ENCODE measurements at places on chromosomes 16 and 17.

GRCh38 chr17:6708357-6708961 lies 4.7 kb downstream of the SLC13A5 start:
- DNase-seq = no peak

- DNase-seq = no peak
These were observed 997 bp upstream of the CDH11 start for GRCh38 chr16:65122724-65123395.

- no peak for DNase-seq
These were observed 30.1 kb downstream of the UBE2O start for GRCh38 chr17:76422860-76423259.

DNA sequence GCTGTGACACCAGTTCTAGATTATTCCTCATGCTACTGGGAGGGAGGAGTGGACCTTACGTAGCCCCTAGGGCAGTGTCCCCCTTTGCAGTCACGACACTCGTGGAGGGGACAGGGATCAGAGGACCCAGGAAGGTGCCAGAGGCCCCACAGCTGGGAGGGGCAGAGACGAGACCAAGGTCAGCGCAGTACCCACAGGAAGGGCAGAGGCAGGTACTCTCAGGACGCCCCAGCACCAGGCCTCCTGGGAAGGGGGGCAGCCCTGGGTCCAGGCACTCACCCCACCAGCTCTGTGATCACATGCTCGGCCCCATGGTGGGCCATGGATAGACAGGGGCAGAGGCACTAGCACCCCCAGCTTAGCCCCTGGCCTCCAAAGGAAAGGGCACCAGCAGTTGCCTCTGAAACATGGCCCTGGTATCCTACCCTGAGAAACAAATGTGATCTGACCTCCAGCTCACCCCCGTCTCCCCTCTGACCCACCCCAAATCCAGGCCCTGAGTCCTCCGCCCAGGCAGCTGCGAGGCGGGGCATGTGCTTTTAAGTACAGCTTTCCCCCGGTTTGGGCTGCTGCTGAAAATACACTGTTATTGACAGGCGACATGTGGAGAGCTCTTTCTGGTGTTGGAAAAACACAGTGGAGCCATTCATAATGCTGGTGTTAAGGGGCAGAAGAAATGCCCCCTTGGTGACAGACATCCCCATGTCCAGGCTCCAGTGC lies 361.9 kb downstream of the C16orf95 start:
- no peak for DNase-seq

GRCh38 chr17:78041386-78042179 lies 83.1 kb downstream of the TNRC6C start:
- DNase-seq = no peak

DNA sequence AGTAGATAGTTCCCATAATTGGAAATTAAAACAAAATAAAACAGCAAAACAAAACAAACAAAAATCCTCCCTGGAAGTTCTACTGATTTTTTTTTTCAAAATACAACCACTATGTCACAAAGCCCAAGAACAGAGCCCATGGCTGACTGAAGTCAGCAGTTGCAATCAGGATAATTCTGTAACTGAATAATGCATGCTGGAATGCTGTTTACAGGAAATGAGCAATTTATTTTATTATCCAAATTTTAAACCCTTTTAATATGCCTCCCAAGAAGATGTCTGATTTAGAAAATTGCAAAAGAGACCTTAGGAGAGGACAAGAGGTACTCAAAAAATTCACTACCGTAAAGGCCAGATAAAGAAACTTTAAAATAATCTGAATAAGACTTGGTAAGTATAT lies 578.2 kb downstream of the TOX3 start:
- DNase-seq = no peak

GRCh38 chr17:65018610-65019316 lies 37.8 kb downstream of the GNA13 start:
- no peak for DNase-seq

DNA sequence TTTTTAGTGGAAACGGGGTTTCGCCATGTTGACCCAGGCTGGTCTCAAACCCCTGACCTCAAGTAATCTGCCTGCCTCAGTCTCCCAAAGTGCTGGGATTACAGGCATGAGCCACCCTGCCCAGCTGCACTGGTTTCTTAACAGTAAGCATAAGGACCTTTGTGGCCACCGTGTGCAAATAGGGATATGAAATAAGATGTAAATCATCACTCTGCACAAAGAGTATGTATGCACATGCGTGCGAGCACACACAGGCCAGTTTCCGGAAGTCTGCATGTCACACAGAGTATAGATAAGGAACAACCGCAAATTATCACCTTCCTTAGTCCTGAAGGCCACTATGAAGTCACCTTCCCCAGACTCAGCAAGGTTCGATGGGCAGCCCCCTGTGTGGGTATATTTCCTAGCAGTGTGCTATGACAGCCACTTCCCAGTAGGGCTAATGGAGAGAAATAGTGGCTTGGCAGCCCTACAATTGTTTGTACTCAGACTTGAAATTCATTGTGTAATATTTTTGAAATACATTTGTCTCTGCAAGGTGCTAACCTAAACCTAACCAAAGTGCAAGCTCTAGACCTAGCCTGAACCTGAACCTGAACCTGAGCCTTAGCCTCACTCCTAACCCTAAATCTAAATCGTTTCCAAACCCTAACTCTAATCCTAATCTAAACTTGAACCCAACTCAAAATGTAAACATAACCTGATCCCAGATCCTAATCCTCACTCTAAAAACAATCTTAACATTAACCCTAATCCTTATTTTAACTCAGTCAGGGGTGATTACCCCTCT lies 48.4 kb upstream of the SKAP1 start:
- no peak for DNase-seq

GRCh38 chr17:13475574-13476223 lies 126.0 kb downstream of the HS3ST3A1 start:
- DNase-seq = no peak

GRCh38 chr16:82136956-82137821 lies 32.8 kb downstream of the MPHOSPH6 start:
- DNase-seq = no peak

DNA sequence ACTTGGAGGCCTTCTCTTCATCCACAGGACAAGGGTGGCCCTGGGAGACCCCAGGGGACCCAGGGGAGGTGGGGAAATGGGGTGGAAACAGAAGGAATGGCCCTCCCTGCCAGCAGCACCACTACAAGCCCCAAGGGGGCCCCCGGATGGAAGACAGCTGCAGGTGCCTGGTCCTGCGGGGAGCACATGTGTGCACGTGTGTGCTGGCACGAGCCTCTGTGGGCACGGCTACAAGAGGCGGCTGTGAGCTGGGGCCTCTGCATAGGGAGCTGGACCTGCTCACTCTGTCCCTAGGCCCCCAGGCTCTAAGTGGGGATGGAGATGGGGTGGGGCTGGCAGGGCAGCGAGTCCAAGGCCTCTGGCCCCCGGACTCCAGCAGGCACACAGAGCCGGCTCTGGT lies 13.2 kb upstream of the AATK start:
- no peak for DNase-seq

- DNase-seq = no peak
These were observed 36.3 kb downstream of the MYO18A start for GRCh38 chr17:29143894-29144293.

DNA sequence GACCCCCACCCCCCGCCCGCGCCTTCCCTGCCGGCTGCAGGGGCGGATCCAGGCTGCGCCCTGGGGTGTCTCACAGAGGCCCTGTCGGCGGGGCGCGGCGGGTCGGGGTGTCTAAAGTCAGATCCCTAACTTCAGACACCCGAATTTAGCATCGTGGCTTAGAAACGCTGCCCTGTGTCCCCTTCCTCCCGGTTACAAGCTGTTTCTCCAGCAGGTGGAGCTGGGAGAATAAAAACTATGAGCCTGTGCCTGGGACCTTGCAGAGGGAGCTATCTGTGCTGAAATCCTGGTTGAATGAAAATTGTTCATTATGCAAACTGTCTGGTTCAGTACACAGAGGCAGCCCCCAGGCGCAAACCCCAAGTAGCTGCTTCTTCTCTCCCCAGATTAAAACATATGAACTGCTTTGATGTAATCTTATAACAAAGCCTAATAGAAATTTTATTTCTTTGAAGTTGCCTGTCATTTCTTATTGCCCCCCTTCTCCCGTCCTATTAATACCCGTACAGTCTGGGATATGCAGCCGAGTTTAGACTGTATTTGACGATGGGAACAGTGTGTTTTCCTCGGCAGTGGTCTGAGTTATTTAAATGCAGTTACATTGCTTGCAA lies 79.0 kb downstream of the RPA1 start:
- no peak for DNase-seq

GRCh38 chr17:77476006-77476405 lies 335.2 kb downstream of the SEC14L1 start:
- no peak for DNase-seq

GRCh38 chr17:71726341-71726740 lies 394.5 kb upstream of the SOX9 start:
- DNase-seq = no peak

DNA sequence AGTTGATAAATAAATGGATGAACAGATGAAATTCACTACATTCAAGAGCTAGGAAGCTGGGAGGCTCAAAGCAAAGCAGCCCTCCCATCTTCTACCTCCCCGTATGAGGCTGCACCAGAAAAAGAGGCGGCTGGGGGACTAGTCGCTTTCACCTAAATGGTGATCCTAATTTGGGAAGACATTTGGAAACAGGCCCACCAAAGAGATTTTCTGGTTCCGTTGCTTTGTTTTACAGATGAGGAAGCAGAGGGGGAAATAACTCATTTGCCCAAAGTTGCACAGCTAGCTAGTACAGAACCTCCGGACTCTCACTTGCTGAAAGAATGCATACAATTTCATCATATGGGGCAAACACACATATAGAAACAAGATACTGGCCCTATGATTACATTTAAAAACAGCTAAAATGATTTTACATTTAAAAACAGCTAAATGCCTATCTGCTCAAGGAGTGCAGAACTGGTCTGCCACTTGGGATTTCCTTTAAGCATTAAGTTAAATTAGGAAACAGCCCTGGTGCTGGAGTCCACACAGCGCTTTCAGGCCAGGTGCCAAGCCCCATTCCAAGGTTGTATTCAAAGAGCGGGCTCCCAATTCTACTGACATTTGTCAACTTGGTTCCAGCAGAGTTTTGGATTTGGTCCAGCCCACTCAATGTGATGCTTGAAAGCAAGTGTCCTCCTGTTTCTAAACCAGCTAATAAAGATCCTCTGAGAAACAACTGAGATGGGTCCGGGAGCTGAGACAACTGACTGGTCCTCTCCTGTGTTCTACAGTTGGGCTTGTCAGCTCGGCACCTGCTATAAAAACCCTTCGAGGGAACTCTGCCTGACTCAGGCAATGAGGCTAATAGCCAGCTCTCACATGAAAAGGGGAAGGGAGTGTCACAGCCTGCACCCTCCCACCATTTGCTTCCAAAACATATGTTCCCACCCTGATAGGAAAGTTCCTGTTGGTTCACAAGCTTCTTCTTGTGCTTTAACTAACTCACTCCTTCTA lies 11.7 kb downstream of the ERN1 start:
- no peak for DNase-seq

DNA sequence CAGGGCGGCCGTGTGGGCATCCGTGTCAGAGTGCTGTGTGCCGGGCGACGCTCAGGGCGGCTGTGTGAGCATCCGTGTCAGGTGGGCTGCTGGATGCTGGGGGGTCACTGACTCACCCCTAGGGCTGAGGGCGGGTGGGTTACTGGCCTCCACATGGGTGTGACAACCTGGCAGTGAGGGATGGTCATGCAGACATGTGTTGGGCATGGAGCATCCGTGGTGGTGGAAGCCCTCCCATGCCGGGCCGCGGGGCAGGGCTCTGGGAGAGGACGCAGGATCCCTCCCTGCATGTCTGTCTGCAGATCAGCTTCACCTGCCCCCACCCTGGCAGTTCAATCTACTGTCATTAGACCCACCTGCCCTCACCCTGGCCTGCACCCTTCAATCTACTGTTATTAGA lies 56.3 kb downstream of the METRNL start:
- no peak for DNase-seq

- DNase-seq = no peak
These were observed 16.0 kb downstream of the CREBBP start for GRCh38 chr16:3864562-3864961.

GRCh38 chr17:22435231-22435974 lies 743.1 kb downstream of the KCNJ18 start:
- no peak for DNase-seq

GRCh38 chr17:79295307-79295706 lies 220.7 kb downstream of the ENGASE start:
- DNase-seq = no peak

GRCh38 chr16:23691483-23692189 lies 12.9 kb downstream of the PLK1 start:
- DNase-seq = no peak

- no peak for DNase-seq
These were observed 324.1 kb upstream of the GOT2 start for GRCh38 chr16:59058250-59058649.

DNA sequence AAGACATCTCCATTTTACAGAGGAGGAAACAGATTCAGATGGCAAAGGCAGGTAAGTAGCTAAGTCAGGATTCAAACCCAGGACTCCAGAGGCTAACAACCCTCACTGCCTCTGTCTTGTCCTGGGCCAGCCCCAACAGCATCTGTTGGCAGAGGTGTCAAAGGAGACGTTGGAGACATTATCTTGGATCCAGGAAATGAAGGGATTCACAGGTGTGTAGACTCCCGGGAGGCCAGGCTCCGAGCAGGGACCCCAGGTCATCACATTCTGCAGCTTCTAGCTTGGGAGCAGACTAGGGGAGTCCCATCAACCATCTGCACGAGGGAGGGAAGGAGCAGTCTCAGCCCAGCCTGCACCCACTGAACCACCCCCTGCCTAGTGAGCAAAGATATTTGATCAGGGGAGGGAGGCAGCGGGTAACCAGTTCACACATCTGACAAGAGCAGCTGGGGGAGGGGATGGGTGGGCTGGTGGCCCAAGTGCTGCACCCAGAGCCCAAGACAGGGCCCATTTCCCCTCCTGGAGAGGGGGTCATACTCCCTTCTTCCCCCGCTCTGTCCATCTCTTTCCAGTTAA lies 1.0 kb upstream of the B9D1 start:
- no peak for DNase-seq

DNA sequence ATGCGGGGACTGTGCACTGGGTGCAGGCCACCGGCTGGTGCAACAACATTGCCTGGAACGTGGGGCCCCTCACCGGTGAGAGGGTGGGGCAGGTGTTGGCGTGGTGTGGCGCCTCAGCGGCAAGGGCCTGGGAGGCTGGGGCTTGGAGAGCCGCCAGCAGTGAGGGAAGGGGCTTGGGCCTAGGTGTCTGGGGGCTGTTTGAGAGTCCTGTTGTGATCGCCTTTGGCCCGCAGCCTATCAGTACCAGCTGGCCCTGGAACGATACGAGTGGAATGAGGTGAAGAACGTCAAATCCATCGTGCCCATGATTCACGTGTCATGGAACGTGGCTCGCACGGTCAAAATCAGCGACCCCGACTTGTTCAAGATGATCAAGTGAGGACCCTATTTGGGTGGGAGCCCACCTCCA lies 2.6 kb upstream of the TMEM88 start:
- no peak for DNase-seq

Measured in epithelial cell of prostate (primary cell).